A549 treated with Hydrocortisone at 1 μM for 4 hours (cell line): ENCODE measurements at places on chromosomes 7 and 10. TPM values are rescaled to one million over a fixed set of nuclear protein-coding genes. Genes with fewer than 3 reads are reported as not detected.

Gene ITIH2
- total RNA-seq, result 0.26 to 0.41 TPM (median 0.38 TPM) in 5 replicates

Gene MOSPD3
- total RNA-seq, result 17.0 to 22.3 TPM (median 19.6 TPM) in 5 replicates

Gene LRRD1
- total RNA-seq, result not detected in 5 replicates

Gene ALOX5
- 0.20 to 0.62 TPM (median 0.30 TPM) in 5 replicates for total RNA-seq

Gene PI4K2A
- total RNA-seq, result 22.0 to 24.9 TPM (median 23.7 TPM) in 5 replicates

Gene CALML5
- not detected in 5 replicates for total RNA-seq

Gene CABCOCO1
- 0.13 to 0.79 TPM (median 0.14 TPM) in 5 replicates for total RNA-seq

Gene PAPOLB
- not detected in 5 replicates for total RNA-seq

Gene ERVW-1
- total RNA-seq, result not detected in 5 replicates

Gene KNDC1
- total RNA-seq, result 0.91 to 2.6 TPM (median 1.4 TPM) in 5 replicates

Gene CLRN3
- not detected in 5 replicates for total RNA-seq

Gene AMZ1
- total RNA-seq, result 0.03 to 0.06 TPM (median 0.03 TPM) in 3 of 5 replicates, not detected in the others

Gene GPR15LG
- total RNA-seq, result not detected in 5 replicates

Gene GLRX3
- total RNA-seq, result 185 to 233 TPM (median 213 TPM) in 5 replicates

Gene ADO
- 17.3 to 21.9 TPM (median 20.8 TPM) in 5 replicates for total RNA-seq

Gene LMBR1
- total RNA-seq, result 25.3 to 36.2 TPM (median 32.1 TPM) in 5 replicates

Gene LEP
- not detected in 5 replicates for total RNA-seq

Gene ATP6V0A4
- 0.18 to 0.35 TPM (median 0.30 TPM) in 5 replicates for total RNA-seq

Gene CBX3
- 211 to 275 TPM (median 231 TPM) in 5 replicates for total RNA-seq

Gene TMEM229A
- not detected in 5 replicates for total RNA-seq

Gene AOAH
- total RNA-seq, result 0.12 to 0.15 TPM in 2 of 5 replicates, not detected in the others

Gene SLC16A12
- total RNA-seq, result 0.43 to 0.89 TPM (median 0.55 TPM) in 5 replicates

Gene SFTPD
- 0.23 to 0.33 TPM (median 0.24 TPM) in 5 replicates for total RNA-seq

Gene ZKSCAN1
- 7.0 to 11.8 TPM (median 10.2 TPM) in 5 replicates for total RNA-seq

Gene POLD2
- total RNA-seq, result 146 to 165 TPM (median 161 TPM) in 5 replicates

Gene ASZ1
- total RNA-seq, result not detected in 5 replicates
